ENCODE measurements at places on chromosomes 16 and 17.

GRCh38 chr17:74528491-74529199 is 2.6 kb downstream of the CD300LB start:
- DNase-seq: no peak

GRCh38 chr17:8173056-8173870 is 2.9 kb downstream of the TMEM107 start:
- DNase-seq: no peak

- DNase-seq: peak; percentile 87
Measured at GRCh38 chr17:28552176-28552999, at the start of gene UNC119. TSS of gene UNC119 (minus strand) at chr17:28552624. CDS start at chr17:28552557, 67 bp downstream.

- DNase-seq: no peak
Measured at GRCh38 chr16:53482123-53482522, 20.9 kb downstream of the AKTIP start.

GRCh38 chr17:4375039-4375748 is 8.7 kb upstream of the UBE2G1 start:
- DNase-seq: peak; percentile 37

- DNase-seq: no peak
Measured at GRCh38 chr16:47644166-47644565, 183.0 kb downstream of the PHKB start.

- no peak for DNase-seq
Measured at GRCh38 chr17:251531-251930, 70.1 kb upstream of the DOC2B start.

DNA sequence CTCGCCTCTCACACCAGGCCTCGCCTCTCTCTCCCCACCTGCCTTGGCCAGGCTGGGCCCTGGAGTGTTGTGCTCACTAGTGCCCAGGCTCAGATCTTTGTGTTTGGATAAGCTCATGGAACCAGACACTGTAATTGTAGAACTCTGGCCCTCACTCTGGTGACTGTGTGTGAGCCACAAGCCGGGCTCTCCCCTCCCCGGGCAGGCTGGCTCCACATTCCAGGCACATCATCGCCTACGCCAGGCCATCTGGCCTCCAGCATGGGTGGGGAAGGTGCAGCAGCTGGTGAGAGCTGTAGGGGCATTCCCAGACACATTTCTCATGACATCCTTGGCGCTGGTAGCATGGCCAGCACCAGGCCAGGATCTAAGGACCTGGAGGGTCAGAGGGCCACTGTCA is 202.3 kb downstream of the RAB11FIP4 start:
- no peak for DNase-seq

DNA sequence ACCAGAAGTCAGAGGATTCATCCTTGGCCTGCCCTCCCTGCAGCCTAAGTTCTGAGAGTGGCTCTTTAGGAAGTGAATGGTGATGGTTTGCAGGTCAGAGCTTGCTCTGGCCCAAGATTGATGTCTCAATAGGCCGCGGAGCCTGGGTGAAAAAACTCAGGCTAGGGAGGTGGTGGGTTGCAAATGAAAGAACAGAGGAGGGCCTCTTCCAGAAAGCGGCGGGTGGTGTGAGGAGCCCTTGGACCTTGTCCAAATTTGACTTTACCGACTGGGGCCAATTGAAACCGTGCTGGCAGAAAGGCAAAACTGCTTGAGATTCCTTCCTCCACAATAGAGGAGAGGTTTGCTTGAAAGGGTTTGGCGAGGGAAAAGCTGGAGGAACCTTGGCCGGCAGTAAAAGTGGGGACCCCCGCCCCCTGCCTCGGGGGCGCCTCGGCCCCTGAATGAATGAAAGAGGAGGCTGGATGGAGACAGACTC is 331.3 kb downstream of the SEC14L1 start:
- no peak for DNase-seq

DNA sequence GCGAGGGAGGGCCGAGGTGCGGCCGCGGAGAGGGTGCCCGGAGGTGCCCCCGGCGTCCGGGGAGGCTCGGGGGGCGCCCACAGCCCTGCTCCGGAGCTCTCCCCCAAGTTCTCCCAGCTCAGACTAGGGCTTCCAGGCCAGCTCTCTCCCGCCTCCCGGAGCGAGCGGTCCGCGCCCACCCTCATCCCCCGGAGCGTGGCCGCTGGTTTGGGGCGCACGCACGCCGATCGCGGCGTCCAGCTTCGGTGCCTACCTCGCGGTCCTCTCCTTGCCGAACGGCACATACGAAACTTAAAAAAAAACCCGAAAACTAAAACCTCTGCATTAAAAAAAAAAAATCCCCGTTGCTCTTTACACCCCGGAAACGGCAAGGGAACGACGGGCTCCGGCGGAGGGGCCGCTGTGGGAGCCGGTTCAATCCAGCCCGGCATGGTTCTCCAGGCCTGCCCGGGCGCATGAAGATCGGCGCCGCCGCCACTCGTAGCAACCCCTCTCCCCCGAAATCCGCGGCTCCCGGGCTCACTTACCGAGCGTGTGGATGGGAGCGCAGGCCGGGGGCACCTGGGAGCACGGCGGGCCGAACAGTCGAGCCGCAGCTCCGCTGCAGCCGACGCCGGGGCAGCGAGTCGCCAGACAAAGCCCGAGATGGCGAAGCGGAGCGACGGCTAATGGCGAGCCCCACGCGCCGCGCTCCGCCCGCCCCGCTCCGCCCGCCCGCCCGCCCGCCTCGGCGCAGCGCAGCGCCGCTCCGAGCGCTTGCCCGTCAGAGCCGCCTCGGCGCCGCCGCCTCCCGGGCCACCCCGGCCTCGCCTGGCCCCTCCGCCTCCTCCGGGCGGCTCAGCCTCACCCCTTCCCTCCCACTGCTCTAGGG is 973 bp upstream of the UBTF start:
- no peak for DNase-seq

DNA sequence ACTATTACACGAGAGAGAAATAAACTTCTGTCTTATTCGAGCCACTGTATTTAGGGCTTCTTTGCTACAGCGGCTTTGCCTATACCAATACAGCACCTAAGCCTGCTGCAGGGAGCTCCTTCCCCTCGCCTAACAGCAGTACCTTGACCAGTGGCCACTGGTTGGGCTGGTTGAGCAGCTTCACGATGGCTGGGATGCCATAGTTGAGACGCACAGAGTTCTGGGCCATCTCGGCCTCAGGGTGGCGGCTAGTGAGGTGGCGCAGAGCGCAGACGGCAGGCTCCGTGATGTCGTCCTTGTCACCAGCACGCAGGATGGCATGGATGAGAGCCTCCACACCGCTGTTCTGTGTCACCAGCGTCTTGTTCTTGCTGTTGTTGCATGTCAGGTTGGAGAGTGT is 23.7 kb downstream of the JUP start:
- DNase-seq: no peak

DNA sequence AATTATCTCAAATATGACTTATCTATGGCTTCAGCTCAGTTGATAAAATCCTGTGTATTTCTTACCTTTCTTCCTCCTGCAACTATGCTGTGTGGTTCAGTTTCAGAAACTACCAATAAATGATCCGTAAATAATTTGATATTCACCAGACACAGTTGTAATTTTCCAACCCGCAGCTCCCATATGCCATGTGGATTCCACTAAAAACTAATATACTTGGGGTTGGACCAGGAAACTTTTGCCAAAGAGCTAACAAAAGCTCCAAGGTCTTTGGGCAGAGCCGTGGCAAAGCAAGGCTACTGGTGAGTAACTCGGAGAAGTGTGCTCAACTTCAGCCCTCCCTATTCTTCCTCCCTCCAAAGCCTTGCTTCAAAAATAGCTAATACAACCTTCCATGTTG is 2.3 kb upstream of the CHST6 start:
- DNase-seq: no peak

GRCh38 chr16:69250081-69250480 is 61.1 kb upstream of the VPS4A start:
- DNase-seq: no peak

GRCh38 chr17:76834870-76835269 is 33.3 kb upstream of the MGAT5B start:
- no peak for DNase-seq

GRCh38 chr17:28716740-28717577 is 709 bp downstream of the RAB34 start:
- no peak for DNase-seq

DNA sequence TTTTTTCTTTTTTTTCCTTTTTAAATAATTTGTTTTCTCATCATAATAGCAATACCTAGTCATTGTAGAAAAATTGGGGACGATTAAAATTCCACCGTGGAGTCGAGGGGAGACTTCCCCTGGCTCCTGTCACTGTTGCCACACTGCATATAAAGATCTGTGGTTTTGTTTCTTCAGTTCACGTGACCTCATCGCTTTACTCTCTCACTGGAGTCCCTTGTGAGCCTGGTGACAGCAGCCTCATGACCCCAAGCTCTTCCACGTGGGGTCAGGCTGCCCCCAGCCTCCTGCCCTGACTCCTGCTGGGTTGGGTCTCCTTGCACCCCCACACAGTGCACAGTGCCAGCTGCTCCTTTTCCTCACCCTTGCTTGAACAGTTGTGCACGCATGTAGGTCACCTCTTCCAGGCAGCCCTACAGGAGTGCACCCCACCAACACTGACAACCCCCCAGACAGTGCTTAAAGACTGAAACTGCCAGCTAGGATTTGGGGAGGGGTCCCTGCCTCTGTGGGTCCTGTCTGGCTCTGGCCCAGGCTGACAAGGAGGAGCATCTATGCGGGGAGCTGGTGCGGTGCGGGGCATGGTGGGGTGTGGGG is 7.3 kb upstream of the METRNL start:
- no peak for DNase-seq

DNA sequence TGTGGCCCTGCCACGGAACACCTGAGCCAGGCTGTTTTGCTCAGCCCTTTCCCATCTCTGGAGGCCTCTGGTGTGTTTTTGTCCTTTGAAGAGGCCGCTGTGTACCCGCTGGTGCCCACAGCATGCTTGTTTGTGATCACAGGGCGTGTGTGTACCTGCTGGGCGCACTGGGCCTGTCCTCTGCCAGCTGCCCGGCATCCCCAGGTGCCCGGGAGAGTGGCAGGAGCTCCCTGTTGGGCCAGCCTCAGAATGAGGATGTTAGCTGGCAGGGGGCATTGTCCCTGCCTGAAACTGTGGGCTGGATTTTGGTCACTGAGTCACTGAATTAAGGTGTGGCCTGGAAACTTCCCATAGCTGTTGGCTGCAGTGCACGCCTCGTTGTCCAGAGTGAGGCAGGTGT is 31.1 kb downstream of the BAIAP2 start:
- DNase-seq: no peak

- DNase-seq: no peak
Measured at GRCh38 chr17:56835264-56835585, 1.3 kb downstream of the DGKE start.

GRCh38 chr17:50329716-50330115 is 16.2 kb upstream of the XYLT2 start:
- DNase-seq: no peak

- no peak for DNase-seq
Measured at GRCh38 chr16:67782567-67783352, 23.6 kb downstream of the RANBP10 start.

DNA sequence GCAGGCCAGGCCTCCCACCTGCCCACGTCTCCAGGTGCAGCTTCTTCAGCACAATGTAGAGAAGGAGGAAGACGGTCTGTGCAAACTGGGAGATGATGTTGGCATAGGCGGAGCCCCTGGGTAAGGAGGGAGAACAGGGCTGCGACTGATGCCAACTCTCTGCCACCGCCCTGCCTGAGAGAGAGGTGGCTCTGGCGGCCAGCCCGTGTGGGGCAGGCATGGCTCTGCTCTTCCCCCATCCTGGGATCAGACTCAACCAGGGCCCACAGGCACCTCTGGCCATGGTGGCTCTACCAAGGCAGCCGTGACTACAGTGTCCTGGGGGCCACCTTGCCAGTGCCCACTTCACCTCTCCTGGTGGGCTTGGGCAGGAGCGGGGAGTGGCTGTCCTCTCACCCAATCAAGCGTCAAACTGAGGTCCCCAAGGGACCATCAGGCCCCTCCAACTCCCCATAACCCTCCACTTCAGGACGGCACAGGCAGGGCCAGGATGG is 8.6 kb downstream of the SLC47A2 start:
- no peak for DNase-seq

- DNase-seq: no peak
Measured at GRCh38 chr16:79318143-79318899, 282.2 kb downstream of the MAF start.

- DNase-seq: no peak
Measured at GRCh38 chr17:14923981-14924380, 341.1 kb downstream of the PMP22 start.

DNA sequence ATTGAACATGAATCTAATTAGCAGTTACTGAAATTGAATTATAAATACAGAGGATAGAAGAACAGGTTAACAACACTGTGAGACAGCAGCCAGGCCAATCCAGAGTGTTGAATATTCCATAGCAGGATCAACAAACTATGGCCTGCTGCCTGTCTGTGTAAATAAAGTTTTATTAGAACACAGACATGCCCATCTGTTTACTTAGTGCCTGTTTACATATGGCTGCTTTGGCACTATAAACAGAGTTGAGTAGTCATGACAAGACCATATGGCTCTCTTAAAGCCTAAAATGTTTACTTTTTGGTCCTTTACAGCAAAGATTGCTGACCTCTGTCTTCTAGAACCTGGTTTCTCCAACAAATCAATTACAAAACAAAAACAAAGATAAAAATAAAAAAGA is 115.4 kb upstream of the CDC42EP4 start:
- no peak for DNase-seq

DNA sequence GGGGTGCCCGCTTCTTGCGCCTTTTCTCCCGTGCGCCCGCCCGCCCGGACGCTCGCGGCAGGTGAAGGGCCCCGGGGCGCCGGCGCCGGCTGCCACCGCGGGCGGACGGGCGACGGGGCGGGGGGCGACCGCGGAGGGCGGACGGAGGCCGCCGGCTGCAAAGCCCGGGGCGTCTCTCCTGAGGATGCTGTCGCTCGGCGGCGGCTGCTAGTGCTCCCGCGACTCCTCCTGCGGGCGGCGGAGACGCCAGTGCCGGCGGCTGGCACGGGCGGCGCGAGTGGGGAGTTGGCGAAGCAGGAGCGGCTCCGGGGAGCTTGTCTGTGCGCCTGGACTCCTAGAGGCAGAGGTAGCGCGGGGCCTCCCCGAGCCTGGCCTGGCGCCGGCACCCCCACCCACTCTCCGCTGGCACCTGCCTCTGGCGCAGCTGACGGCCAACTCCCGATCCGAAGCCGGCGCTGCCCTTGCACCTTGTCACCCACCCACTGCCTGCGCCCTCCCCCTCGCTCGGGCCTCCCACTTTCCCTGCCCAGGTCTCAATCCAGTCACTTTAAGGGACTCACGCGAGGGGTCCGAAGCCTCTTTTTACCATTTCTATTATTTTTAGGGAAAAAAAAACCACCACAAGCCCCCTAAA is at the start of gene FAM20A:
Gene FAM20A, minus strand, starts transcription at position 437 of the 634 bp plus-strand sequence. CDS start 701 bp downstream, outside the sequence.
- DNase-seq: peak; percentile 31

GRCh38 chr17:40873255-40873654 is 6.2 kb upstream of the KRT12 start:
- DNase-seq: no peak
